ENCODE measurements at places on chromosomes 16 and 17. TPM values are rescaled to one million over a fixed set of nuclear protein-coding genes. Genes with fewer than 3 reads are reported as not detected.

GCGR gene
- not detected for total RNA-seq

SULT1A2 gene
- total RNA-seq = not detected

FSCN2 gene
- total RNA-seq = not detected

SLC16A6 gene
- 2.6 TPM for total RNA-seq

TUBG2 gene
- 21.0 TPM for total RNA-seq

KRTAP2-2 gene
- total RNA-seq = not detected

KRT28 gene
- not detected for total RNA-seq

PLEKHG4 gene
- 2.2 TPM for total RNA-seq

PLA2G15 gene
- 36.6 TPM for total RNA-seq

IL21R gene
- total RNA-seq = 0.15 TPM

KLHL10 gene
- total RNA-seq = not detected

MC1R gene
- 4.0 TPM for total RNA-seq

NRN1L gene
- 0.42 TPM for total RNA-seq

CPNE7 gene
- 3.1 TPM for total RNA-seq

DNA sequence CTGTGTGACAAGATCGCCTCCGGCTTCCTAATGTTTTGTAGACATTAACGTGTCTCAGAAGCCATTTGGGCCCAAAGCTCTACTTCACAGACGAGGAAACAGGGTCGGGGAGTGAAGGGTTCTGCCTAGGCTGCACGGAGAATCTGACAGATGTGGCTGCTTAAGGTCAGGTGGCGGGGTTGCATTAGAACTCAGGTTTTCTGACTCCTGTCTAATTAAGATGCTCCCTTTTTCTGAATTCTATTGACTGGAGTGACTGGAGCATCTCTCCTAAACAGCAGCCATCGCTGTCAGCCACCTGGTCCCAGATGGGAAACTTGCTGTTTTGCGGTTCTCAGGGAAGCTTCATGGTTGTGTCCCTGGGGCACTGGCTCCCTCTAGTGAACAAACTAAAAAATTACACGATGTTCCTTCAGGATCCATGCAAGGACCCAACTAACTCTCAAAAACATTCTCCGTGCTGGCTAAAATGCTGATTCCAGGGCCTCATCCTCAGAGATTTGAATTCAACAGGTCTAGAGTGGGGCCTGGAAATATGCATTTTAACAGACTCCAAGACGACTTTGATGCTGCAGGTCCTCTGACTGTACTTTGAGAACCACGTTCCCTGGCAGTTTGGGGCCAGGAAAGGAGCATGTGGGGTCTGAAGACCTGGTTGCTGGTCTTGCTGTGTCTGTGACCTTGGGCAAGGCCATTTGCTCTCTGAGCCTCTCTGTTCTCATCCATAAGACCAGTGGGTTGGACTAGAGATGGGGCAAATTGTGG is 117.4 kb downstream of the IRF8 start:
- peak; percentile 55 for DNase-seq

- DNase-seq = peak; percentile 96
Measured at GRCh38 chr17:50218771-50219315, 17.4 kb upstream of the COL1A1 start.

- no peak for DNase-seq
Measured at GRCh38 chr16:26087091-26087490, 395.3 kb downstream of the HS3ST4 start.

GRCh38 chr16:31219154-31219741 is 2.3 kb upstream of the PYDC1 start:
- no peak for DNase-seq

DNA sequence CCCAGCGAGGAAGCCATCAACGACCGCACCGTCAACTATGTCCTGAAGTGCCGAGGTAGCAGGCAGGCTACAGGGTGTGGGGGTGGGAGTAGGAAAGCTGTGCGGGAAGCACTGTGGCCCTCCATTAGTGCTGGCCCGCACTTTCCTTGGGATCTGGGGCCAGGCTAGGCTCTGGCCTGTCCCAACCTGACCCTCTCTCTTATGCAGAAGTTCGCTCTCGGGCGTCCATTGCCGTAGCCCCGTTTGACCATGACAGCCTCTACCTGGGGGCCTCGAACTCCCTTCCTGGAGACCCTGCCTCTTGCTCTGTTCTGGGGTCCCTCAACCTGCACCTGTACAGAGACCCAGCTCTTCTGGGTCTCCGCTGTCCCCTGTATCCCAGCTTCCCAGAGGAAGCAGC is 8.6 kb downstream of the PLEKHG4 start:
- DNase-seq = no peak

GRCh38 chr16:73026754-73027684 is 20.9 kb downstream of the ZFHX3 start:
- DNase-seq = no peak

- no peak for DNase-seq
Measured at GRCh38 chr17:66750781-66751543, 84.0 kb upstream of the CACNG5 start.

- DNase-seq = no peak
Measured at GRCh38 chr17:36088670-36089338, 1.1 kb downstream of the CCL3 start.

GRCh38 chr17:74393346-74393942 is 26.1 kb downstream of the GPR142 start:
- DNase-seq = no peak

- no peak for DNase-seq
Measured at GRCh38 chr16:6144463-6144862, 1046.9 kb upstream of the EEF2KMT start.

DNA sequence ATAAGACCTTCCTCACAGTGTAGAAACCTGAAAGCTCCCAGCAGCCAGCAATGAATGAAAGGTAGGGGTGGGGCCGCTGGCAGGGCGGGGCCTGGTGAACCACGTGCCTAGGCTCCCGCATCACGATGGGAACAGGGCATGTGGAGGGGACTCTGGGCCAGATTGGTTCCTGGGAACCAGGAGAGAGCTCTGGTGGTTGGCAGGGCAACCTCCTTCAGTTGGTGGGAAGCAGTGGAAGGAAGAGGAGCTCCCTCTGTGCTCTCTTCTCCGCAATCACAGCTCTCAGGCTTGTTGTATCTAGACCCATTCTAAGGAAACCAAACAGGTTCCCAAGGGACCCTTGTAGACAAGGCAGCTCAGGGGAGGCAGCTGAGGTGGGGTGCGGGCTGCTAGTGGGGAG is 10.5 kb downstream of the GGA2 start:
- no peak for DNase-seq

DNA sequence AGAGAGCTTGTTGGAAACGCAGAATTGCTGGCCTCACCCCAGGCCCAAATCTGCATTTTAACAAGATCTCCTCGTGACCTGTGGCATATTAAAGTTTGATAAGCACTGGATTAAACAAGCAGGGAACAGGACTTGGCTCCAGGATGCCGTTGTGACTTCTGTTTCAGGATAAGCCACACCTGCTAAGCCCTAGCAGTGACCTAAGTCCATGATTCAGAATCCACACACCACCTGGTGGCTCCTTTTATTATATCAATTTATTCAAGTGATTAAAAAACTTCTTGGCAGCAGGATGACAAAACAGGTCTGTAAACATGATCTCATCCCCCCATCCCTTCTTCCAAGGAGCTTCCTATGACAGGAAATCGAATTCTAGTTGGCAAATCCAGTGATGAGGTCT is 9.1 kb downstream of the NAGPA start:
- peak; percentile 62 for DNase-seq

DNA sequence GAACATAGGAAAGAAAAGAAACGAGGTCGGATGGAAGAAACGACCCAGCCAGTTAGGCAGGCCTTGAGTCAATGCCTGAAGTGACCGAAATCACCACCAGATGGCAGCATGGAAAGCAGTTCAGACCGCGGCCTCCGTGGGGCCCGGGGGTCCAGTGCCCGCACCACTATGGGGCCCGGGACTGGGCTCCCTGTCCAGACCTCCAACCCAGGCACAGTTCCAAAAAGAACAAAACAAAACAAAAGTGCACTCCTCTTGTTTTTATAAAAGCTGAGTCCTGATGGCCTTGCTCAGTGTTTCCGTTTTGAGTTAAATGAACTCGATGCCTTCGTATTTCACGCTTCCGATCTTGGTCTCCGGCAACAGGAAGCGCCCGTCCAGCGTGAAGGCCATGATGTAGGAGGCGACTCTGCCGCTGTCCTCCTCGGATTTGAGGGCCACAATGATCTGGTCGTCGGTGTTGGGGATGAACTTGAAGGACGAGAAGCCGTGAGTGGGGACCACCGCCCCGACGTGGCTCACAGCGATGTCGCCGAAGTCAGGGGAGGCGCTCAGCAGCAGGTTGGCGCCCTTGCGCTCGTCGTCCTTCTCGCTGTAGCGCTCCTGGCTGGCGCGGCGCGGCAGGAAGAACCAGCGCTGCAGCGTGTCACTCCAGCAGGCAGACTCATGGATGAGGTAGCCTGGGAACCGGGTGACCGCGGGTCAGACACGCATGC is 13.7 kb upstream of the LGALS3BP start:
- DNase-seq = no peak

DNA sequence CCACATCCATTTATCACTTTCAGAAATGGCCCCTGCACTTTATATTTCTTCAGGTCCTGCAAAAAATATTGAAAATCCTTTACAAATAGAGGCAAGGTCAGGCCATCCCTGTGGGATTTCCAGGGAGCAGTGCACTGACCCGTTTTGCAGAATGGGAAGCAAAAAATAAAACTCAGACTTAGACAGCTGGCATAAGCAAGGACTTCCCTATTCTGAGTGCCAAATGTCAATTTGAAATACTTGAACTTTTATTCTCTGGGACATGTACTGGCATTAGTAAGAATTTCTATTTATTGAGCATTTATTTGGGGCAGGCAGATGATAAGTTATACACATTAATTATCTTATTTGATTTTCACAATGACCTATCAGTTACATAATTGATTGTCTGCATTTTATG is 32.4 kb downstream of the PRKCB start:
- DNase-seq = no peak

DNA sequence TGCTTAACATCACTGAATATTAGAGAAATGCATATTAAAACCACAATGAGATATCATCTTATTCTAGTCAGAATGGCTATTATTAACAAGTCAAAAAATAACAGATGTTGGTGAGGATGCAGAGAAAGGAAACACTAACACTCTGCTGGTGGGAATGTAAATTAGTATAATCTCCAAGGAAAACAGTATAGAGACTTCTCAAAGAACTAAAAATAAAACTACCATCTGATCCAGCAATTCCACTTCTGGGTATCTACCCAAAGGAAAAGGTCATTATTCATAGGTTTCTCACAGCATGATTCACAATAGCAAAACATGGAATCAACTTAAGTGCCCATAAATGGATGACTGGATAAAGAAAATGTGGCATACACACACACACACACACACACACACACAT is 166.4 kb downstream of the CEP112 start:
- DNase-seq = no peak

GRCh38 chr16:1612320-1613111 is at the start of gene CRAMP1:
Gene CRAMP1 (plus strand): TSS chr16:1612360. CDS start chr16:1614640, 2,280 bp downstream.
- DNase-seq = peak; percentile 28

DNA sequence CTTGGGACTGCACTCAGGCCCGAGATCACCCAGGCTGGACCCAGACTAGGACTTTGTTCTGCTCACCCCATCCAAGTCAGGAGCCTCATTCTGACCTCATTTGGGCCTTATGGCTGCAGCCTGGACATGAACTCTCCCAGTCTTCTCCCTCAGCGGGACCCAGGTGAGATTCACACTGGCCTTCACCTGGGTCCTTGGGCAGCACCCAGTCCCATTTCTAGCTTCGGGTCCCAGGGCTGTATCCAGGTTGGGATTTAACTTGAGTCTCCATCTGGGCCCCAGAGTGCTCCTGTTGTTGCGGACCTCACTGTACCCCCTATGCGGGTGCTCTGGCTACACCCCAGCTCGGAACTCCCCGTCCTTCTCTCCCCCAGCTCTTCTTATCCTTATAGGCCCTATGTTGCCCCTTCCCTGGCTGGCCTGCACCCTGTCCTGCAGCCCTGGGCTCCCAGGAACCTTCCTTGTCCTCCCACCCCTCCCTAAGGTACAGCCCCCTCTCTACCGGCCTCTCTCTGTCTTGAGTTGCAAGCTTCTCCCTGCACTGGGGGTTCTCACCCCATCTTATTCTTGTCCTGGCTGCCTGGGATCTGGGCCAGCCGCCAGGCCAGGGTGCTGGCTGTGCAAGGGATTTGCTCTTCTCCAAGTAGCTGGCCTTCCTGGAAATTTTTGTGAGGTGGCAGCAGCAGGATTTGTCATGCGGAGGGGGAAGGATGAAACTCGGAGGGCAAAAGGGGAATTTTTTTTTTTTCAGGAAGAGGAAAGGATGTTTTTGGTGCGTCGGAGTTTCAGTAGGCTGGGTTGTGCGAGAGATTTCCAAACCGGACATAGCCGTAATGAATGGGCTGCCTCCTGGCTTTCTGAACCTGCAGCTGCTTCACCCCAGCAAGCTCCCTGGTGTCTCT is 904 bp downstream of the MAP2K3 start:
- DNase-seq = peak; percentile 82

- no peak for DNase-seq
Measured at GRCh38 chr17:8087075-8087951, at the start of gene ALOX12B. Gene ALOX12B (minus strand): TSS chr17:8087716. CDS start chr17:8087442, 274 bp downstream.

GRCh38 chr17:1644493-1645206 is 882 bp downstream of the SCARF1 start:
- peak; percentile 80 for DNase-seq

GRCh38 chr17:35448214-35448898 is at the start of gene SLFN13:
Gene SLFN13 (minus strand): TSS chr17:35448766. CDS start chr17:35445680, 3,086 bp downstream.
- DNase-seq = peak; percentile 96

DNA sequence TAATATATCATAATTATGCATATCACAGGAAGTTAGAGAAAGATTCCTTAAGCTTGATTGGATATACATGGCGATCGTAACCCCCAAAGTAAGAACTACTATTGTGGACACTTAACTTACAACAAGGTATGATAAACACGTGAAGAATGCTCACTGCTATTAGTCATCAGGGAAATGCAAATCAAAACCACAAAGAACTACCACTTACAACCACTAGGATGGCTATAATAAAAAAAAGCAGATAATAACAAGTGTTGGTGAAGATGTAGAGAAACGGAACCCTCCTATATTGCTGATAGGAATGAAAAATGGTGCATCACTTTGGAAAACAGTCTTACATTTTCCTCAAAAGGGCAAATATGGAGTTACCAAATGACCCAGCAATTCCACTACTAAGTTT is 265.9 kb downstream of the SLC39A11 start:
- DNase-seq = peak; percentile 47

- peak; percentile 71 for DNase-seq
Measured at GRCh38 chr17:62797959-62798358, 10.2 kb downstream of the MARCHF10 start.

DNA sequence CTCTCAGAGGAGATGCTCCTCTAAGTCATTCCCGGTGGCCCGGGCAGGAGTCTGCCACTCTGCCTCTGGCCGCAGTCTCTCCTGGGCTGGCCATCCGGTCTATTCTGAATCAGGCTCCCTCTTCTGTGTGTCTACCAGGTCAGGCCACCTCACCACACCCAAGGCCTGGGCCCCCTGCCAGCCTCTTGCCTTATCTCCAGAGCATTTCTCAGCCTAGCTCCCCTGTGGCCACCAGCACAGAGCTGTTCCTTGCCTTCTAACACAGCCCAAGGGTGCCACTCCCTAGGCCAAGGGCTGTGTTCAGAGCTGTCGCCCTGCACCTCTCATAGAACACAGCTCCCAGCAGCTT is 55.3 kb downstream of the MYO18A start:
- DNase-seq = peak; percentile 92

GRCh38 chr17:60675997-60676396 is 1.7 kb upstream of the BCAS3 start:
- no peak for DNase-seq

GRCh38 chr17:40317880-40318829 is 9.2 kb downstream of the RARA start:
- peak; percentile 95 for DNase-seq

- DNase-seq = no peak
Measured at GRCh38 chr17:2928294-2928890, 132.2 kb downstream of the RAP1GAP2 start.
